ENCODE measurements at places on chromosomes 2 and 18.

- peak; percentile 13 for DNase-seq
These were observed 20.1 kb upstream of the YES1 start for GRCh38 chr18:832085-832681.

GRCh38 chr2:2021995-2022394 lies 277.7 kb upstream of the PXDN start:
- DNase-seq: no peak

DNA sequence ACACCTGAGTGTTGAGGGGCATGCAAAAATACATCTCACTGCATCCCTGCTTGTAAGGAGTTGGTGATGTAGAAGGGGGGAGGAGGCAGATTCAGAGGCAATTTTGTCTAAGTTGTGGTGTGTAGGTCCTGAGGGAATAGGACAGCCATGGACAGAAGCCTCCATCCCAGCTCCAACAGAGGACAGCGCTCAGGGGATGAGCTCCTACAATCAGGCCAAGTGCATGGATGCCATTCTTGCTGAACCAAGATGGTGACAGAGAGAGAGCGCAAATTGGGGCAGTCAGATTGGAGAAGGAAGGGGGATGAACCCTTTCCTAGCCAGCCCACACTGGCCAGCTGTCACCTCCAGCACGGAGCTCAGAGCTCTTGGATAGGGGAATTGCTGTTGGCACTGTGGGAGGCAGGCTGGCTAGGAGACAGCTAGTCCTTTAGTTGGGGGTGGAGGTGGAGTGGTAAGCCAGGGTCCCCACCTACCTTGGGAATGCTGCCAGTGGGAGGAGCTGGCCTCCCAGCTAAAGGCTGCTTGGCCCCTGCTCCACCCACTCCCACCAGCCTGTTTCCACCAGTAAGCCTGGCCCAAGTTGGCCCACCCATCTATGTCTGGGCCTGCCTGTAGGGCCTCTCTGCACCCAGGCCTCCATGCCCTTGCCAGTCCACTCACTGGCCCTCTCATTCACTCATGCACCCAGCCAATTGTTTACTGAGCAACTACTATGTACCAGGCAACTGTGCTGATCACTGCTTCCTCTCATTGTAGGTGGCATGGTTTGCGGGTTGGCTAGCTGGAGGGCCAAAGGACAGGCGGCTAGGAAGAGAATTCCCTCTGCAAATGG lies 2.5 kb upstream of the PER2 start:
- no peak for DNase-seq

DNA sequence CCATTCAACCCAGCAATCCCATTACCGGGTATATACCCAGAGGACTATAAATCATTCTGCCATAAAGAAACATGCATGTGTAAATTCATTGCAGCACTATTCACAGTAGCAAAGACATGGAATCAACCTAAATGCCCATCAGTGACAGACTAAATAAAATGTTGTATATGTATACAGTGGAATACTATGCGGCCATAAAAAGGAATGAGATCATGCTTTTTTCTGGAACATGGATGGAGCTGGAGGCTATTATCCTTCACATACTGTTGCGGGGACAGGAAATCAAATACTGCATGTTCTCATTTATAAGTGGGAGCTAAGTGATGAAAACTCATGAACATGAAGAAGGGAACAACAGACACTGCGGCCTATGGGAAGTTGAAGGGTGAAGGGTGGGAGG lies 65.1 kb downstream of the EHBP1 start:
- DNase-seq: no peak

- DNase-seq: no peak
These were observed 82.7 kb downstream of the COL5A2 start for GRCh38 chr2:189096769-189097447.

DNA sequence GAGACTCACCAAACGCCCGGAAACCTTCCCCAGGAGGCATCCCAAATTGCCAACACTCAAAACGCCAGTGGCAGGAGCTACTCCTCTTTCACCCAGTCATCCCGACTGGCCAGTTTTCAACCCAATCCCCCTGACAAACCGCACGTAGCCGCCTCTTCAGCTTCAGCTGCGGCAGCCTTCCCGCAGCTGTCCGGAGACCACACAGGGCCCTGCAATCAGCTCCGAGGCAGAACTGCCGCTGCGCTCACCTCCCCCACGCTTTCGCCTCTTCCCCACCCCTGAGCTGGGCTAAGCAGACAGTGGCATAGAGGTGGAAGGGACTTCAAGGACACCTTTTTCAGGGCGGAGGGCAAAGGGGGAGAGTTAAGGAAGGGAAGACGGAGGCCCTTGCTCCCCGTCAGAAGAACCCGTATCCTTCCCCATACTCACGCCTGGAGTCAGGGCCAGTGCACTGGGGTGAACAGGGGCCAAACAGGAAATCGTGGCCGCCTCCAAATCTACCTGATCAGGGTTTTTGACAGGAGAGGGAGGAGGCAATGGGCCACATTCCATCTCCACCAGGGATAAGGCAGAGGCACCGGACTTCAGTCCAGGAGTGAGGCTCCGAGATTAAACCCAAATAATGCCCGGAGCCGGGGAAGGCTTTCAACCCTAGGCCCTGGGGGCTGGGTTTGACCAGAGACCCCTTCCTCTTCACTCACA lies 16.9 kb downstream of the CYP26B1 start:
- no peak for DNase-seq
